AG10803 (cell line): ENCODE measurements at places on chromosomes 13 and 19.
A peak's percentile ranks its signal among the peaks of the same experiment; 100 is the strongest.

DNA sequence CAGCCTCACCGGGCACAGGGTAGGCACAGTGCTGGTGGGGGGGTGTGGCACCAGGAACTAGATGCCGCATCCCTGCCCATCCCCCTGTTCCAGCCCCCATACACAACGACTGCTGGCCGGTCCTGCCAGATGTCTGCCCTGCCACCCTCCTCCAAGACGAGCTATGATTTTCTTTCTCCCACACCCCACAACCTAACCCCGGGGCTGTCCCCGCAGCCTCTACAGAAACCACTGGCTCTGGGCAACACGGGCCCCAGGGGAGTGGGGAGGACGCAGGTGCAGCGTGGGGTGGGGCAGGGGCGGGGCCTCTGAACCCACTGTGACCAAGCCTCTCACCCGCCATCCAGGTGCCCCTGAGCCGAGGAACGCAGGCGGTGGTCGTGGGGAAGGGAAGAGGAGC is 15.5 kb downstream of the PGLS start:
- no peak for DNase-seq

- DNase-seq, result no peak
Measured at GRCh38 chr13:49439609-49440008, 4.3 kb downstream of the CAB39L start.

DNA sequence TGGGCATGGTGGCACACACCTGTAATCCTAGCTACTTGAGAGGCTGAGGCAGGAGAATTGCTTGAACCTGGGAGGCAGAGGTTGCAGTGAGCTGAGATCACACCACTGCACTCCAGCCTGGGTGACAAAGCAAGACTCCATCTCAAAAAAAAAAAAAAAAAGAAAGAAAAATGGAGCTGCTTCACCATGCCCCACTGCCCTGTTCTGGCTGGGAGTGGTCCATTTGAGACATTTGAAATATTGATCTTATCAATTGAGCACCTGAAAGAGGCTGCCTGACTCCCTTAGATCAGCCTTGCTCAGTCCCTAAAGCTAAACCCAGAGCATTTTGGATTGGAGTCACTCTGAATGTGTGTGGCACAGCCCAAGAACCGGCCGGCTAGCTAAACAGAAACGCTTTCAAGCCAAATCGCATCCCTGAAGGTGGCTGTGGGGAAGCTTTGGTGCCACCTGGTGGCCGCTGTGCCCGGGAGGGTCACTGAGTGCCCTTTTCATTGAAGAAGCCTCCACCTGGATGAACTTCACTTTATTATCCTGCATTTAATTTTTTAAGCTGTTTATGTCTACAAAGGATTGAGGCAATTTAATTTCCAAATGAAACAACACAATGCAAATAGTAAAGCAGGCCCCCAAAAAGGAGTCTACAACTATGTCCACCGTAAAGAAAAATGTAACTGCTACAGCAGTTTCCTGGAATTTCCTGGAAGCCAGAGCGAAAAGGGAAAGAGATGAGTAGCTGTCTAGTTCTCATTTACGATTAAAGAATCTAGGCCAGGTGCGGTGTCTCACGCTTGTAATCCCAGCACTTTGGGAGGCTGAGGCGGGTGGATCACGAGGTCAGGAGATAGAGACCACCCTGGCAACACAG is 53.1 kb upstream of the SERPINE3 start:
- peak; percentile 57 for DNase-seq

- DNase-seq, result no peak
Measured at GRCh38 chr19:23403581-23404324, 8.5 kb upstream of the ZNF91 start.

- DNase-seq, result no peak
Measured at GRCh38 chr19:54518844-54519243, 16.2 kb downstream of the LAIR2 start.

GRCh38 chr13:78566631-78567030 is 36.7 kb downstream of the POU4F1 start:
- DNase-seq, result no peak

DNA sequence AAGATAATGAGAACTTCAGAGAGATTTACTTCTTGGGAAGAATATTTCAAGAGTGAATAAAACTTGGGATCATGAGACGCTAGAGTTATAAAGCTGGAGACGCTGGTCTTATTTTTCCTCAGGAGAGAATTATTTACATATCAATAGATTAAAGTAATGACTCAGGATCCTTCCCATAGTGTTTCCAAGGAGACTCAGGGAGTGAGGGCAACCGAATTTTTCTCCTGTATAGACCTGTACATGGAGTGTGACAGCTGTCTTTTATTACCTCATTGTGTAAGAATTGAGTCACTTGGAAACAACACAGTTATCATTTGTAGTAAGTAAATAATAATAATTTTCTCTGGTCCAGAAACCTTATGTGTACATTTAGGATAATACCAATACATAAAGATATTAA is 1905.5 kb downstream of the OLFM4 start:
- no peak for DNase-seq

DNA sequence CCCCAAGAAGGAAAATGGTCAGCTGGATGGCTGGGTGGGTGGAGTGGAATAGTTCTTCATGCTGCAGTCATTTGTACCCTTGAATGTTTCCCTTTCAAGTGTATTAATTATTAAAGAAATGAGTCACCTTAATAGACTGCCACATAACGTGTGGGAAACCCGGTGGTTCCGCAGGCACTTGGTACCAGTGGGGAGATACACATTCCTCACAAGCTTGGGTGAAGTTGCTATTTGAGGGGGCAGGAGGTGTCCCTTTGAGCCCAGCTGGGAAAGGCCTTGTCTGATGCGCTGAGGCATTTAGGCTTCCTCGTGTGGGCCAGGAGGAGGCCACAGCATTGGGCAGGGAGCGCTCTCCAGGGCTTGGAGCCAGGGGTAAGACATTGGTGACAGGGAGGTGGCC is 57.7 kb downstream of the ATP8A2 start:
- DNase-seq, result no peak

DNA sequence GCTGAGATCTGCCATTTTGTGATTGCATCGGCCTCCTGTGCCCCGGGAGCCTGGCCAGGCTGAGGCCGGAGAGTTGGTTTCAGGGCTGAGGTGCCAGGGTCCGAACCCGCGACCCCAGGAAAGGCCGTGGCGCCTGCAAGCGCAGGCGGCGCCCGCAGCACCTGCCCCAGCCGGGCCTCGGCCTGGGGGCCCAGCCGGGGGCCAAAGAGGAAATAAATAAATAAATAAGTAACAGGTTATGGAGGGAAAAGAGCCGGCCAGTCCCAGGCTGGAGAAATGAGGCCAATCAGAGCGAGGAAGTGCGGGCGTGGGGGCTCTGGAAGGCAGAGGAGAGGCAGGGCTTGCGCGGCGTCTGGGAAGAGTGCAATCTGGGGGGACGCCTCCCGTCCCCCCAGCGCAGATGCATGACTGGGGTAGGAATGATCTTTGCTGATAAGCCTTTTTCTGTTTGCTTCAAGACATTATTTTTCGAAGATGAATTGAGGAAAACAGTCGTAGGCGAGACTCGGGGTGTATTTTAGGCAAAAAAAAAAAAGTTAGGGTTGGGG is 145.6 kb upstream of the ZNF536 start:
- peak; percentile 43 for DNase-seq

DNA sequence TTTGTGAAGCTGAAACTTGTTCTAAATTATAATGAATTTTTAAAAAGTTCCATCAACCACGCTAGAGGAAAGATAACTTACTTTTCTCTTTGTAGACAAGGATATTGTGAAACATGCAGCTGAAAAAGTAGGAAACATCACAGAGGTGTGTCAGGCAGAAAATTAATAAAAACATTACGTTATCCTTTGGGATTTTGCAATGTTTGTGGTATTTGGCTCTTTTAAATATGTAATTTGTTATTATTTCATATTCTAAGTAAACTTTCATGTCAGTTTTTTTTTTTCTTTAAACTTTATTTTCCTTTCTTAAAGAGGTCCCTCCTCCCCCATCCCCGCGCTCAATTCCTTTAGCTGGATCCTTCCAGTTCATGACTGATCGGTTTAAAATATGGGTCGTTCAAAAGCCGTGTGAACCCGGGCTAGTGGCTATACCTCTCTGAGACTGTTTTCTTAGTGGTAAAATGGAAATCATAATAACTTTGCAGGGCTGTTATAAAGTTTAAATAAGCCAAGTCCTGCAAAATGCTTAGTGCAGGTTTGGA is 740 bp upstream of the CCDC61 start:
- DNase-seq, result peak; percentile 13

- DNase-seq, result no peak
Measured at GRCh38 chr13:35349052-35349451, 127.4 kb downstream of the MAB21L1 start.

DNA sequence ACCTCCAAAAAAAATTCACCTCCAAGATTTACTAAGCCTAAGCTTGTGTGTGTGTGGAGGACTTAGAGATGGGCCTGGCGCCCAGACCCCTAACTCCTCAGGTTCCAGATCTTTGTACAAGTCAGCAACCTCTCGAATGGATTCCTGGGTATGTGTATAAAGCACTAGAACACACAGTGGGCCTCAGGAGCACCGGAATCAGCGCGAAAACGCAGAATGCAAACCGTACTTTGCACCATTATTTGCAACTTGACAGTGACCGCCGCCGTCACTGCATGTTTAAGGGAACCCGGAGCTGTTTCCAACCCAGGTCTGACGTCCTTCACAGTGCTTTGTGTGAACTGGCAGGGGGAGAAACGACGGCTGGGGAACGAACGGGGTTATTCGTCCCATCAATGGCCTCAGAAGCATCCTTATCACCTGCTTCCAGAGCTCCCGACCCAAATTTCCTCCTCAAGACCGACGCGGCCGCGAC is 688 bp downstream of the ZNF606 start:
- DNase-seq, result peak; percentile 11

GRCh38 chr19:6423499-6424194 is 964 bp downstream of the KHSRP start:
- peak; percentile 47 for DNase-seq

- peak; percentile 74 for DNase-seq
Measured at GRCh38 chr13:106471957-106472543, 63.4 kb downstream of the EFNB2 start.

DNA sequence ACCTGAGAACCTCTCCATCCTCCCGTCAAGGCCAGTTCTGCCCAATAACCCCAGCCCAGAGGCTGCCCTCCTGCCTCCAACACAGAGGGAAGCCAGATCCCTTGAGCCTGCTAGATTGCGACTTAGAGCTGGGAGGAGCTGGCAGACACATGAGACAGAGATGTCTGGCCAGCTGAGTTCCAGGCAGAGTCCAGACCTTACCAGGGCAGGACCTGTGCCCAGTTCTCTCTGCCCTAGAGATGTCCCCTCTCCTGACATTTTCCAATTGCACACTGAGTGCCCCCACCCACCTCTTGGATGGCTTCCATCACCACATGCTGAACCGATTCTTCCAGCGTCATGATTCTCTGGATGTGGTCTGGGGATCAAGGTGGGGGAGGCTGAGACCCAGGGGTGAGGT is 3.0 kb downstream of the HOOK2 start:
- no peak for DNase-seq

GRCh38 chr19:55158848-55159749 is 1.6 kb upstream of the TNNI3 start:
- DNase-seq, result no peak

DNA sequence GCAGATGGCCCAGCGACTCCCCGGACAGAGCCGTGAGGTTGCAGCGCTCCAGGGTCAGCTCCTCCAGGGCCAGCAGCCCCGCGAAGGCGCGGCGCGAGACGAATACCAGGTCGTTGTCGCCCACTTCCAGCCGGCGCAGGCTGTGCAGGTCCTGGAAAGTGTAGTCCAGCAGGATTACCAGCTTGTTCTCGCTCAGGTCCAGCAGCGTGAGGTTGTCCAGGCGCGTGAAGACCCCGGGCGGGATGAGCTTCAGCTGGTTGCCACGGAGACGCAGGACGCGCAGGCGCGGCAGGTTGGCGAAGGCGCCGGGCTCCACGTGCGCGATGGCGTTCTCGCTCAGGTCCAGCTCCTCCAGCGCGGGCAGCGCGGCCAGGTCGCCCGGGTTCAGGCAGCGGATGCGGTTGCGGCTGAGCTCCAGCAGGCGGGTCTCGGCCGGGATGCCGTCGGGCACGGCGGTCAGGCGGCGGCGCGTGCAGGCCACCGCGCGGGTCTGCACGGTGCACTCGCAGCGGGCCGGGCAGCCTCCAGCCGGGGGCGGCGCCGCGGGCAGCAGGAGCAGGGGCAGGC is 9.3 kb upstream of the PEAK3 start:
- DNase-seq, result no peak

DNA sequence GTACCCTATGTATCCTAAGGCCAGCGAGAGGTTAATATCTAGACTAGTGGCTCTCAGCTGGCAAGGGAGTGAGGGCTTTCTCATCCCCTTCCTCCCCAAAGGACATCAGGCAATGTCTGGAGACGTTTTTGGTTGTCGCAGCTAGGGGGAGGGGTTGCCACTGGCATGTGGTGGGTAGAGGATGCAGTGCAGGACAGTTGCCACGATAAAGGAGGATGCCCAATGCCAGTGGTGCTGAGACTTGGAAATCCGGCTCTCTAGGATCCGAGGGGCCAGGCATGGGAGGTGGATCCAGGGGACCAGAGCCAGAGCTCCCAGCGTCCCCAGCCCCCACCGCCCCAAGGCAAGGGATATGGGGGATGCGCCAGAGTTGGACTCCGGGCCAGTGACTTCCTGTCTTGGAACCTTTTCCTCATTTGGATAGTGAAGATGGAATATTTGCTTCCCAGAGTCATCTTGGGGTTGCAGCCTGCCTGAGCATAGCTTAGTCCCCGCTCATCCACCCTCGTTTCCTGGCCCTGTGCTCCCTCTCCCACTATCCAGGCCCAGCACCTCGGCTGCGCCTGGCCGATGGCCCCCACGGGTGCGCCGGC is 4.9 kb downstream of the SSC5D start:
- peak; percentile 49 for DNase-seq

DNA sequence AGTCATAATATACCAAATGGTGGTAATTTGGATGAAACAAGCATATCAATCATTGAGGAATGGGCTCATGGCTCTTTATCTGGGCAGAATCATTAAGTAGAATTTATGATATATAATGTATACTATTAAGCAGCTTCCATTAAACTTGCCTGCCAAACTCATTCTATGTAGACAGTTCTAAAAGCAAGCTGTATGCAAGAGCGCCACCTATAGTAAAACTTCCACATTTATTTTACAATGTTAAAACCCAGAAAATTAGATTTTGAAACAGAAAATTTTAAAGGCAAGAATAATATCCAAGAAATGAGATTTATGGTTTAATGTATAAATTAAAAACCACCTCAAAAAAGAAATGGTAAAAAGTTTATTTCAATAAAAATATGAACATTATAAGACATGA is 161.5 kb downstream of the MZT1 start:
- peak; percentile 12 for DNase-seq

DNA sequence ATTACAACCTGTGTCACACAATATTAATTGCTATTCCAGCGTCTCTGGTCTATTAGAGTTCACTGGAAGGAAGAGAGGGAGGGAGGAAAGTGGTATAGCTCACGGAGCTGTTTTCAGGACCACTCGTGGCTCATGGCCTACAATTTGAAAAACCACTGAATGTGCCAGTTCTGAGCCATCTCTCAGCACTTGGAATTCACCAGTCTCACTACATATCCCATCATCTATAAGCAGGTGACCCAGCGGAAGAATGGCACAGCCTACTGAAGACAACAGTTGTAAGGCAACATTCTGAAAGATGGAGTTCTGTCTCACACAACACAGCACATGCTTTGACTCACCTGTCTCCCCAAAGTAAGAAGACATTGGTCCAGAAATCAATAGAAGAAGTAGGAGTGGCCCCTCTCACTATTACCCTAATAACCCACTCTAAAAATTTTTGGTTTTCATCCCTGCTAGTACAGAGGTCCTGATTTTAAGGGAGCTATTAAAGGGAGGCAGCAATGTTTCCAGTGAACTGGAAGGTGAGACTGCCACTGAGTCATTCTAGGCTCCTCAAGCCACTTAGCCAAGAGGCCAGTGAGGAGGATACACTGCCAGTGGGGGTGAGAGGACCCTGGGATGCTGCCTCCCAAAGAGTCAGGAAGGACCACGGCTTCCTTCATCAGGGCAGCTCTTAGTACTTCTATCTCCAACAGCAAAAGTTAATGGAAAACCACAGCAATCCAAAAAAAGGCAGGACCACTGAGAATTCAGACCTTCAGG is 50.0 kb upstream of the DOCK9 start:
- DNase-seq, result no peak
